Daoy (cell line): ENCODE measurements at places on chromosomes 3 and 15. TPM values are rescaled to one million over a fixed set of nuclear protein-coding genes. Genes with fewer than 3 reads are reported as not detected.
A peak's percentile ranks its signal among the peaks of the same experiment; 100 is the strongest.

Gene LMAN1L
- not detected in 2 replicates for total RNA-seq

Gene PTX3
- total RNA-seq: 48.3 and 49.5 TPM in 2 replicates

- DNase-seq: peak; percentile 30
These were observed 12.7 kb downstream of the TICRR start for GRCh38 chr15:89587955-89588354.

Gene TNFAIP8L3
- total RNA-seq: 0.97 and 1.0 TPM in 2 replicates
